ENCODE measurements at places on chromosomes 7 and 10. TPM values are rescaled to one million over a fixed set of nuclear protein-coding genes. Genes with fewer than 3 reads are reported as not detected.
A peak's percentile ranks its signal among the peaks of the same experiment; 100 is the strongest.

Gene PITRM1
- total RNA-seq = 71.6 TPM

Gene ZNF488
- total RNA-seq = not detected

Gene DOCK1
- 0.20 TPM for total RNA-seq

Gene TBL2
- total RNA-seq = 12.2 TPM

DNA sequence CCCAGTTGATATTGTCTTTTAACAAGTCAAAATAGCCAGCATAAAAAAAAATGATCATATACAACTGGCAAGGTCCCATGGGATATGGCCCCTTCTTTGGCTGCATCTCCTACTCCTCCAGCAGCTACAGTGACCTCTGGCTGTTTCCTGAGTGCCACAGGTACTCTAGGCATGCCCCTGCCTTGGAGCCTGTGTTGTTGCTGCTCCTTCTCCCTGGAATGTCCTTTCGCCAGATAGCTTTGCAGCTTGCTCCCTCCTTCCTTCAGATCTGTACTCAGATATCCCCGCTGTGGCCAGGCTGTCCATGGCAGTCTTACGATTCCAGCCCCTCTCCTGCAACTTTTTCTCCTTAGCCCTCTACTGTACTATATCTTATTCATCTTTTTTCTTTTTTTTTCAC lies 23.3 kb downstream of the CNNM2 start:
- no peaks in the 10 kb centered on the region for H3K4me1 ChIP-seq
- H3K27ac ChIP-seq = no peak overlapping the region
- no peak for DNase-seq
- no peaks in the 10 kb centered on the region for H3K27me3 ChIP-seq

GRCh38 chr7:233249-234035 lies 41.1 kb downstream of the FAM20C start:
- H3K4me3 ChIP-seq = no peak overlapping the region
- DNase-seq = no peak
- no peaks in the 10 kb centered on the region for H3K27me3 ChIP-seq

- H3K36me3 ChIP-seq = no peaks in the 10 kb centered on the region
- peak overlapping the region; percentile 29 for H3K4me3 ChIP-seq
- DNase-seq = no peak
- peak overlapping the region; percentile 36 for H3K27ac ChIP-seq
Observed at GRCh38 chr7:39735903-39736302, 112.5 kb downstream of the RALA start.
